A673 (cell line): ENCODE measurements at places on chromosomes 5 and 9. TPM values are rescaled to one million over a fixed set of nuclear protein-coding genes. Genes with fewer than 3 reads are reported as not detected.

Gene GMCL2
- total RNA-seq = not detected in 2 replicates

Gene LCNL1
- total RNA-seq = not detected in 2 replicates

DNA sequence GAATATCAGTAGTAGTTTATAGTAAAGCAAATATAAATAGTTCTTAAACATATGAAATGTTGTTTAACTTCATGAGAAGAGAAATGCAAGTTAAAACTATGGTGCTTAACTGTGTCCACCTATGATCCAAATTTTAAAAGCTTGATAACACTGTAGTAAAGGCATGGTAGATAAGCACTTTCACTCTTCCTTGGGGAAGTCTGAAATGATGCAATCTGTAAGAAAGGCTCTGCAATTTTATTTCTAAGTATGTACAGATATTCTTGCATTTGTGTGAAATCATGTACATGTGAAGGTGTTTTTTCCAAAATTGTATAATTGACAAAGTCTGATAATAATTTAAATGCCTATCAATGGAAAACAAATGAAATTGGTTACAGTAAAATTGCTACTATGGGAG lies 66.9 kb downstream of the SYK start:
- no peak overlapping the region for H3K4me3 ChIP-seq
- no peak overlapping the region for H3K27ac ChIP-seq
- DNase-seq = no peak
- H3K27me3 ChIP-seq = no peaks in the 10 kb centered on the region
- H3K4me1 ChIP-seq = peaks cover 5% of the 10 kb centered on the region

DNA sequence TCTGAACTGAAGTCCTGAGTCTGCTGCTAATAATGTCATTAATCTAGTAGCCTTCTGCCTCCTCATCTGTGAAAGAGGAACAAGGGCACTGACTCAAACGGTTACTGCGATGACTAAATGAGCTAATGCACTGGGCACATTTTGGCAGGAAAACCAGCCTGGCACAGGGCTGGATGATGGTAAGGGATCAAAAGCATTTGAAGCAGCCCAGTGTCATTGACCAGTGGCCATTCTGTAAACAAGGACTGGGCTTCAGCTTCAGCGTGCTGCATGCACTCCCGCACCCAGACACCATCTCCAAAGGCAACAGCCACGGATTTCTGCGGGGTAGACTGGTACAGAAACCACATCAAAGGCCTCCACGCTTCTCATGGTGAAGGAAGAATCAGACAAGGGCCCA lies 8.0 kb downstream of the GCNT4 start:
- H3K4me1 ChIP-seq = peaks cover under 1% of the 10 kb centered on the region
- H3K27ac ChIP-seq = no peak overlapping the region
- no peak overlapping the region for H3K4me3 ChIP-seq
- no peaks in the 10 kb centered on the region for H3K27me3 ChIP-seq
- H3K36me3 ChIP-seq = no peaks in the 10 kb centered on the region
- DNase-seq = no peak

Gene CER1
- total RNA-seq = 27.7 and 28.8 TPM in 2 replicates

- no peak for DNase-seq
- no peaks in the 10 kb centered on the region for H3K27me3 ChIP-seq
- H3K4me3 ChIP-seq = no peak overlapping the region
- no peak overlapping the region for H3K27ac ChIP-seq
These were observed 63.7 kb downstream of the SLC1A1 start for GRCh38 chr9:4553951-4554381.

Gene NR4A3
- 6.4 and 6.6 TPM in 2 replicates for total RNA-seq

GRCh38 chr9:93255994-93256877 lies 72.3 kb downstream of the WNK2 start:
- no peak overlapping the region for H3K27ac ChIP-seq
- no peaks in the 10 kb centered on the region for H3K27me3 ChIP-seq
- no peak for DNase-seq

Gene MEGF10
- total RNA-seq = 0.71 and 0.87 TPM in 2 replicates

GRCh38 chr9:14146201-14146874 lies 167.6 kb downstream of the NFIB start:
- no peak overlapping the region for H3K27ac ChIP-seq
- H3K27me3 ChIP-seq = no peaks in the 10 kb centered on the region
- DNase-seq = no peak

Gene MPDZ
- total RNA-seq = 35.1 and 42.0 TPM in 2 replicates

- no peaks in the 10 kb centered on the region for H3K27me3 ChIP-seq
- DNase-seq = peak; percentile 73
These were observed 51.1 kb upstream of the ORM1 start for GRCh38 chr9:114271556-114272510.

DNA sequence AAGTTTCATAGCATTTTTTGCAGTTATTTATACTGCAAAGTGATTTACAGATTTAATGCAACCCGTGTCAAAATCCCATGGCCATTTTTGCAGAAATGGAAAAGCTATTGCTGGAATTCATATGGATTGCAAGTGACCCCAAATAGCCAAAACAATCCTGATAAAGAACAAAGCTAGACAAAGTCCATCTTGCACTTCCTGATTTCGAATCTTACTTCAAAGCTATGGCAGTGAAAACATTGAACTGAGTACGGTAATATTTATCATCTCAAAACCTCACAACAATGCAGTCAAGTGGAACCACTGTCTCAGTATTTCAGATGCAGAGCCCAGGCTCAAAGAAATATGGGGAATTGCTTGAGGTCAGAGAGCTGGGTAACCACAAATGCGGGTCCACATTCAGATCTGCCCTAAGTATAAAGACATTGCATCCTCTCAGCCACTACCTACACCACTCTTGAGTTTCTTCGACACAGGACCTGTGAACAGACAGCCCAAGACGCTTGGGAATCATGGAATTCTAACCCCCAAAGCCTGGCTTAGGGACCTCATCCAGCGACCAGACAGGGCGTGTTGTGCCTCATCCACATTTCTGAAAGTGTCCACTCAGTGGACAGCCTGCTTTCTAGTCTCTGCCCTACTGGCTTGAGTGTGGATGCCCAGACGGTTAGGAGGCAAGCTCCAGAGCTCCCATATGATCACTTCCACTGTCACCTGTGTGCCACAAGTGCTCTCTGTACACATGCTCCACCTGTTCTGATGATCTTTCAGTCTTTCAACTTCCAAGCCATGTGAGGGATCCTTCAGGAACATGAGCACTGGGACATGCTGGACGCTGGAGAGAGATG lies 39.3 kb upstream of the KCNIP1 start:
- H3K4me1 ChIP-seq = no peaks in the 10 kb centered on the region
- H3K27me3 ChIP-seq = no peaks in the 10 kb centered on the region
- DNase-seq = no peak
- no peaks in the 10 kb centered on the region for H3K36me3 ChIP-seq
- H3K27ac ChIP-seq = no peak overlapping the region
- H3K4me3 ChIP-seq = no peak overlapping the region
